Suprapubic skin (tissue), 4 donors: ENCODE measurements at places on chromosomes 6 and 20. TPM values are rescaled to one million over a fixed set of nuclear protein-coding genes. Genes with fewer than 3 reads are reported as not detected.

- DNase-seq: no peak
- H3K4me1 ChIP-seq: peaks cover 45% of the 10 kb centered on the region
- no peak within 1 kb of the TSS for H3K27ac ChIP-seq
- H3K27me3 ChIP-seq: peaks cover 99% of the 10 kb centered on the region
These were observed at the start of gene PRDM13 for GRCh38 chr6:99606656-99607415. Gene PRDM13, plus strand, starts transcription at chr6:99606833. Its CDS starts 202 bp downstream, at chr6:99607035.

GRCh38 chr6:61977947-61978346 lies 308.1 kb downstream of the KHDRBS2 start:
- H3K36me3 ChIP-seq: no peaks in the 10 kb centered on the region
- H3K27me3 ChIP-seq: no peaks in the 10 kb centered on the region
- DNase-seq: no peak
- no peaks in the 10 kb centered on the region for H3K4me1 ChIP-seq
- H3K27ac ChIP-seq: no peak overlapping the region
- H3K4me3 ChIP-seq: no peak overlapping the region

DNA sequence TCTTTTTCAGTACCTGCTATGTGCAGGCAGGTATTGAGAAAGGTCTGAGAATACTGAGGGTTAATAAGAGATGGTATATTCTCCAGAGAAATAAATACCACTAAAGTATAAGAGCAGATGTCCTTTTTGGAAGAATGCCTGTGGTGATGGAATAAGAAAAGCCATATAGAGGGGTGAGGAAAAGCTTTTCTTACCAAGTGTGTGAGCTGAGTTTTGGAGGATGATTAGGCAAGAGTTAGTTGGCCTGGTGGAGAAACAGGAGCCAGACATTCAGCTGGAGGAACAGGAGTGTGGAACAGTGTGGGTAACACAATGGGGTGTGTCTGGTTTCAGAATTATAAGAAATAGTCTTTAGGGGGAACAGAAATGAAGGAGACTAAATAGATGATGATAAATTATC lies 19.9 kb downstream of the ZNF451 start:
- DNase-seq: no peak
- H3K4me3 ChIP-seq: no peak overlapping the region
- H3K36me3 ChIP-seq: no peaks in the 10 kb centered on the region
- H3K27me3 ChIP-seq: no peaks in the 10 kb centered on the region
- no peak overlapping the region for H3K27ac ChIP-seq

- DNase-seq: no peak
- no peak overlapping the region for H3K27ac ChIP-seq
- no peak overlapping the region for H3K4me3 ChIP-seq
- no peaks in the 10 kb centered on the region for H3K4me1 ChIP-seq
- H3K36me3 ChIP-seq: no peaks in the 10 kb centered on the region
These were observed 50.8 kb upstream of the SMLR1 start for GRCh38 chr6:130776287-130776925.

HLA-DRA gene
- 195 TPM for total RNA-seq

GRCh38 chr6:139327038-139327437 lies 35.2 kb upstream of the TXLNB start:
- no peaks in the 10 kb centered on the region for H3K36me3 ChIP-seq
- no peak for DNase-seq
- no peak overlapping the region for H3K27ac ChIP-seq
- H3K27me3 ChIP-seq: no peaks in the 10 kb centered on the region
- no peak overlapping the region for H3K4me3 ChIP-seq

FAM83C gene
- 64.9 TPM for total RNA-seq

TMC2 gene
- total RNA-seq: not detected

- H3K27me3 ChIP-seq: no peaks in the 10 kb centered on the region
- H3K4me1 ChIP-seq: no peaks in the 10 kb centered on the region
- no peaks in the 10 kb centered on the region for H3K36me3 ChIP-seq
- H3K27ac ChIP-seq: no peak overlapping the region
- H3K4me3 ChIP-seq: no peak overlapping the region
These were observed 226.8 kb upstream of the HS3ST5 start for GRCh38 chr6:114569669-114570068.

GRCh38 chr6:109475625-109476024 lies 7.4 kb downstream of the ZBTB24 start:
- no peak overlapping the region for H3K4me3 ChIP-seq
- no peaks in the 10 kb centered on the region for H3K27me3 ChIP-seq
- H3K4me1 ChIP-seq: peaks cover 38% of the 10 kb centered on the region
- no peak overlapping the region for H3K27ac ChIP-seq

DNA sequence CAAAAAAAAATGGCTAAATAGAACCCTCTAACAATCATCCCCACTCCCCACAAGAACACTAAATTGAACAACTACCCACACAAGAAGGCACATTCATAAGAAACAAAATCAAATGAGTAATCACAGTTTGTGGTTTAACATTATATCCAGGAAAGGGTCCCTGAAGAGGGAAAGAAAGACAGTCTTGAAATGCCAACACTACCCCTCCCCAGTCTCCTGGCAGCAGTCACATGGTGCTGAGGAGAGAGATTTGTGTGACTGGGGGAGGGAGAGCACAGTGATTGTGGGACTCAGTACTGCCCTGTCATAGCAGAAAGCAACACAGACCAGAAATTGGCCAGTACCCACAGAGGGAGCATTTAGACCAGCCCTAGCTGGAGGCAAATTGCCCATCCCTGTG lies 443.7 kb upstream of the BTBD3 start:
- H3K4me3 ChIP-seq: no peak overlapping the region
- H3K27ac ChIP-seq: no peak overlapping the region
- no peak for DNase-seq

GRCh38 chr20:2089447-2089846 lies 12.2 kb upstream of the STK35 start:
- peaks cover 39% of the 10 kb centered on the region for H3K27me3 ChIP-seq
- H3K36me3 ChIP-seq: no peaks in the 10 kb centered on the region
- no peak overlapping the region for H3K4me3 ChIP-seq
- no peak for DNase-seq

GRCh38 chr20:57514273-57514751 lies 10.6 kb downstream of the CTCFL start:
- H3K4me3 ChIP-seq: no peak overlapping the region
- no peaks in the 10 kb centered on the region for H3K27me3 ChIP-seq
- no peak overlapping the region for H3K27ac ChIP-seq
- H3K4me1 ChIP-seq: peaks cover 8% of the 10 kb centered on the region

GRCh38 chr6:132479131-132479530 lies 33.8 kb downstream of the STX7 start:
- H3K27me3 ChIP-seq: no peaks in the 10 kb centered on the region
- H3K4me3 ChIP-seq: no peak overlapping the region
- no peak for DNase-seq
- H3K36me3 ChIP-seq: no peaks in the 10 kb centered on the region

GRCh38 chr6:44725070-44725469 lies 337.6 kb downstream of the CDC5L start:
- H3K4me3 ChIP-seq: no peak overlapping the region
- no peaks in the 10 kb centered on the region for H3K27me3 ChIP-seq
- no peak overlapping the region for H3K27ac ChIP-seq

HLA-DQA1 gene
- total RNA-seq: 8.6 TPM

DNA sequence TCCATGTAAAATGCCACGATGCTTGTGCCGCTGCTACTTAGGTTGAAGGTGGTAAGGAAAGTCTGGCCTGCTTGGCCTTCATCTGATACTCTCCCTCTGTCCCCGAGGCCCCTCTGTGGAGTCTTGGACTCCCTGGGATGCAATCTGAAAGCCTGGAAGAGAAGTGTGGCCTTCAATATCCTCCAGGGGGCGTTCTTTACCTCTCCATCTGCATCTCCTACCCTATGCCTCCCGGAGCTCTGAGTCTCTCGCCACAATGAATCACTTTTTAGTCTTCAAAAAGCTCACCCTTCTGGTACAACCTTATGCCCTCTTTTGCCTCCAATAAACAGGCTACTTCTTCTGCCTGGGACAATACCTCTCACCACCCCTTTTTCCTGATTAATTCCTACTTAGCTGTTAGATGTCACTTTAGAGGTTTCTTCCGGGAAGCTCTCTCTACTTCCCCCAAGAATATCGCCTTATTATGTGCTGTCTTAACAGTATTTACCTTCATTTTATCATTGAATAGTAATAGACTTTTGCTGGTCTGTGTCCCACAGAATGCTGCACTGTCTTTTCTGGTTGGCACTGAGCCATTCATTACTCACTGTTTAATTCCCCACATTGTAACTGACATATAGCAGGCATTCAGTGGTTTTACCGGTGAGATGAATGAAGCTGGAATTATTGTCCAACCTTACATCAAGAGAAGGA lies 13.9 kb upstream of the ATG5 start:
- no peaks in the 10 kb centered on the region for H3K4me1 ChIP-seq
- no peaks in the 10 kb centered on the region for H3K36me3 ChIP-seq
- no peak overlapping the region for H3K4me3 ChIP-seq
- H3K27me3 ChIP-seq: no peaks in the 10 kb centered on the region

GRCh38 chr20:61317966-61318530 lies 66.0 kb downstream of the CDH4 start:
- peaks cover 26% of the 10 kb centered on the region for H3K27me3 ChIP-seq
- H3K4me1 ChIP-seq: no peaks in the 10 kb centered on the region
- no peak overlapping the region for H3K27ac ChIP-seq
- DNase-seq: no peak
- no peaks in the 10 kb centered on the region for H3K36me3 ChIP-seq
- no peak overlapping the region for H3K4me3 ChIP-seq

GRCh38 chr20:33822991-33823390 lies 11.8 kb downstream of the CHMP4B start:
- H3K4me1 ChIP-seq: peaks cover 39% of the 10 kb centered on the region
- peaks cover 3% of the 10 kb centered on the region for H3K36me3 ChIP-seq
- no peak overlapping the region for H3K4me3 ChIP-seq
- DNase-seq: no peak
- H3K27ac ChIP-seq: no peak overlapping the region
- no peaks in the 10 kb centered on the region for H3K27me3 ChIP-seq

BMP5 gene
- not detected for total RNA-seq

DNA sequence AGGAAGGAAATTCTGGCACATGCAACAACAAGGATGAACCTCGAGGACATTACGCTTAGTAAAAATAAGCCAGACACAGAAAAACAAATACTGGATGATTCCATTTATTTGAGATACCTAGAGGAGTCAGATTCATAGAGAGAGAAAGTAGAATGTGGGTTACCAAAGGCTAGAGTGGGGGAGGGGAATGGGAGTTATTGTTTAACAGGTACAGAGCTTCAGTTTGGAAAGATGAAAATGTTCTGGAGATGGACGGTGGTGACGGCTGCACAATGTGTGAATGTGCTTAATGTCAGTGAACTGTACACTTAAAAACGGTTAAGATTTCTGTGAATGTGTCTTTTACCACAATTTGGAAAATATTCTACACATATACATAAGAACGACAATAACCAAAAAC lies 33.9 kb upstream of the DSP start:
- no peak overlapping the region for H3K27ac ChIP-seq
- H3K27me3 ChIP-seq: no peaks in the 10 kb centered on the region
- no peak for DNase-seq
- peaks cover 28% of the 10 kb centered on the region for H3K4me1 ChIP-seq
- H3K36me3 ChIP-seq: no peaks in the 10 kb centered on the region
- no peak overlapping the region for H3K4me3 ChIP-seq

TRIM15 gene
- 1.1 TPM for total RNA-seq

MACROD2 gene
- 16.2 TPM for total RNA-seq

- no peaks in the 10 kb centered on the region for H3K36me3 ChIP-seq
- no peak overlapping the region for H3K27ac ChIP-seq
- no peaks in the 10 kb centered on the region for H3K27me3 ChIP-seq
These were observed 5.5 kb upstream of the SALL4 start for GRCh38 chr20:51807720-51808250.

UBD gene
- total RNA-seq: not detected

DNA sequence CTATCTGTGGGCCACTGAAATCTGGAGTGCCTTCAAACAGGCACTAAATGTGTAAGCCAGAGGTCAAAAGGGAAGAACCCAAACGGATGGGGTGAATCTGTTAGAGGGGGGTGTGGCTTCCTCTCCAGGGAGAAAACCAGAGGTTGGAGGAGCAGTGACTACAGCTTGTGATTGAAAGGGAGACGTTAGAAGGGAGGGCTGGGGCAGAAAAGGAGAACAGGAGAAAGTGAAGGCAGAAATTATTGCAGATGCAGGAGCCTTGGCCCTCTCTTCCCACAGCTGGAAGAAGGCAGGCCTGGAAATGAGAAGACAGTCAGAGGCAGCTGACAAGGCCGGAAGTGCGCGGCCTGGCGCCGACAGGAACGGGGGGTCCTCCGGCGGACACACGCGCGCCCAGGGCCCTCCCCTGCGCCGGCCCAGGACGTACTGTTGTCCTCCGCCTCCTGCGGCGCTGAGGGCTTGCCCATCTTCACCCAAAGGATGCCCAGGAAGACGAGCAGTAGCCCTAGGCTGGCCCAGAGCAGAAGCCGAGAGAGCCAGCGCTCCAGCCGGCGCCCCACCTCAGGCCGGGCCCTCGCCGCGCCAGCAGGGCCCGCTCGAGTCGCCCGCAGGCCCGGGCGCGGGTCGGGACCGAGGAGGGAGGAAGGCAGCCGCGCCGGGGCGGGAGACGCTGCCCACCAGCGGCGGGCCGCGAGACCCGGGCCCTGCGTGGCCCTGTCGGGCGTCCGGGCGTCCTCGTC lies 806 bp downstream of the LEMD2 start:
- H3K36me3 ChIP-seq: peaks cover 21% of the 10 kb centered on the region
- peak; percentile 85 for DNase-seq
- H3K4me1 ChIP-seq: peaks cover 49% of the 10 kb centered on the region
- peak overlapping the region; percentile 99 for H3K27ac ChIP-seq
- no peaks in the 10 kb centered on the region for H3K27me3 ChIP-seq

DNA sequence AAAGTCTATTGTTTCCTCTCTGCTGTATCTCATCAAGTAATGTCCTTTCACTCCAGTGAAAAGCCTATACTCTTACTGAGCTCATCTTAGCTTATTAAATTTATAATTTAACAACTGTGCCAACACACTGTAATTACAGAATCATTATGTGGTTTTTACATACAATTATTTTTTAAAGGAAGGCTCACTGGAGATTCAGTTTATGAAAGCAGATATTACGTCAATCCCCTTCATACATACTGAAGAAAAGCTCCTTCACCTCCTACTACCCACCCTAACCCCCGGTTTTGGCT lies 28.1 kb downstream of the ARHGAP18 start:
- H3K4me3 ChIP-seq: no peak overlapping the region
- H3K27me3 ChIP-seq: no peaks in the 10 kb centered on the region

DNA sequence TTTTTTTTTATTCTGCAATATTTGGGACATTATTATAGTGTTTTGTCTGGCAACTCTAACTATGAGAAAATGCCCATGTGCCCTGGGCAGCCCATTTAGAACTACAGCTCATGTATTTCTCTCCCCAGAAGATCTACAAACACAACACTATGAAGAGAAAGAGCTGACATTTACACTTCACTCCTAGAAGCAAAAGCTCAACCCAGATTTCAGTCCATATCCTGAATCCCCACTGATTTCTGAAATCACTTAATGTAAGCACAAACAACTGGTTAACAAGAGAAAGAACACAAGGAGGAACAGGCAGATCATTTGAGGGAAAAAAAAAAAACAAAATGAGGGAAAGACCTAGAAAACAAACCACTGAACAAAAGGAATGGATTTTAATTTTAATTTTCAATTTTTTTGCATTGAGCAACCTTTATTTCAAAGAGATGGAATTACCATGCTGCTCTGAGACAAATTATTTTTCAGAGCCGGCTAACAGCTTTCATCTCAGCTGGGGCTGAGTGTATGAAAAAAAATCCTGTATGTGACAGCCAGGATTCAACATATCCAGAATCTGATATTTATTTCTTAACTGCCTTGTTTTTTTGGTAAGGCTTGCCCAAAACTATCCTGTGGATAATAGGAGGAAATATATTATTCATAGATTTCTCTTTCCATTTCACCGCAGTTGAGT lies 32.5 kb downstream of the KIAA0319 start:
- H3K27me3 ChIP-seq: no peaks in the 10 kb centered on the region
- no peaks in the 10 kb centered on the region for H3K36me3 ChIP-seq
- DNase-seq: no peak
- H3K4me3 ChIP-seq: no peak overlapping the region
- H3K27ac ChIP-seq: no peak overlapping the region
- no peaks in the 10 kb centered on the region for H3K4me1 ChIP-seq
